ENCODE measurements at places on chromosomes 7 and 10. TPM values are rescaled to one million over a fixed set of nuclear protein-coding genes. Genes with fewer than 3 reads are reported as not detected.

DNA sequence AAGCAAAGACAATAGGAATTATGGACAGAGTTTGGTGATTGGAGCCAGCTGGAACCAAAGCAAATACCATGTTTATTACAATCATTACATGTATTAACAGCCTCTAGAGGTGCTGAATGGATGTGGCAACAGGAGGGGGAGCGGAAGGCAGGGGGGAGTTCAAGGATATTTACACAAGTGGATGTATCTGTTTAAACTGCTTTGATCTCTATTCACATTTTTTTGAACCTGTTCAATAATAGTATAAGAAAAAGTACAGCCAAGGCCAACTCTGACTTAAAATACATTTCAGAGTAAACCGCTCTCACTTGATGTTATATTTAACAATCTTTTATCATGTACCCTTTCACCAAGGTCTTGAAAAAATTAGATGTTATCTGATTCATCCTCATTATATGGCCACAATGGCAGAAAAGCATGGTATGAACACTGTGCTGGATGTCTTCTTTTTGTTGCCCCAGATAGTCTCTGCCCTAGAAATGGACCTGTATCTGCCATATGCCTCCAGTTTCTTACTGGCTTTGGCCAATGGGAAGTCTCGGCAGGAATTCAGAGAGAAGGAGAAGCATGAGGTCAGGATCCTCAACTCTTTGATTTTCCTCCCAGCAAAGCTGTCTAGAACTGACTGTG, 88.2 kb upstream of the FAM133B start:
- DNase-seq, result no peak

- DNase-seq, result no peak
These were observed 73.7 kb downstream of the TYW1B start for GRCh38 chr7:72754312-72754711.

DNA sequence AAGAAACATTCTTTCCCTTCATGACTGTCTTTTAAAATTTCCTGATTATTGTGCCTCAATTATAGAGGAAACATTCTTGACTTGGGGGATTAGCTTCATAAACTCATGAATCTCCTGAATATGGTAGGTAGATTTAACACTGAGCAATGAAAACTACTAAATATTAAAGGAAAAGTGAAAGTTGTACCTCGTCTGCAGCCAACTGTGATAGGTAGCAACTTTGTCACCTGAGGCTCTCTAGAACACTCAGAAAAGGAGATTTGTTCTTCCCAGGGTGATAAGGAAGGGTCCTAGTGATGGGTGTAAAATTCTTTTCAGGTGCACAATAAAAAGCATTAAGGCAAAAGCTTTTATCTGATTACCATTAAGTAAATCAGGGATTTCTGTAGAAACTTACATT, 78.1 kb downstream of the AHR start:
- no peak for DNase-seq

DNA sequence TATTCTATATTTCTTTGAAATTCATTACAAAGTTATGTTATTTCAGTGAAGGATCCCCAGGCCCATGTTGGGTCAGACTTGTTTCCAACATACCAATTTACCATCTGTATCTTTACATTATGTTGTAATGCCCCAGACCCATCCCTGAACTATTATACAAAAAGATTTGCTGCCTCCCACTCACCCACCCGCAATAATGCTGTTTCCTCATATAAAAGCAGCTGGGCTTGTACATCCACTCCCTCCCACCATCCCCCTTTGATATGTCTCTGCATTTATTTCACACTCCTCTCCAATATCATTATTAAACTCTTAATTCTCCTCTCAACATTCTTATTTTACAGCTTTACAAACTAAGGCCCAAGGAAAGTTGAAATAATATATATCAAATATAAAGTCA, 153.7 kb downstream of the DOCK4 start:
- DNase-seq, result no peak

GRCh38 chr7:131655447-131655846, 99.0 kb upstream of the PODXL start:
- no peak for DNase-seq

- no peak for DNase-seq
These were observed 11.5 kb downstream of the FOXL3 start for GRCh38 chr7:301291-302053.

- DNase-seq, result peak; percentile 32
These were observed 52.2 kb downstream of the IFIT5 start for GRCh38 chr10:89466599-89467035.

DNA sequence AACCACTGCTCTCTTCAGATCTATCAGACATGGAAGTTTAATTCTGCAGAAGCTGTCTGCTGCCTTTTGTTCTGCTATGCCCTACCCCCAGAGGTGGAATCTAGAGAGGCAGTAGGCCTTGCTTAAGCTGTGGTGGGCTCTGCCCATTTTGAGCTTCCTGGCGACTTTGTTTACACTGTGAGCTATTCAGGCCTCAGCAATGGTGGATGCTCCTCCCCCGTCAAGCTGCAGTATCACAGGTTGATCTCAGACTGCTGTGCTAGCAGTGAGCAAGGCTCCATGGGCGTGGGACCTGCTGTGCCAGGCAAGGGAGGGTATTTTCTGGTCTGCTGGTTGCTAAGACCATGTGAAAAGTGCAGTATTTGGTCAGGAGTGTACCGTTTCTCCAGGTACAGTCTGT, 45.1 kb upstream of the CDK14 start:
- no peak for DNase-seq

GRCh38 chr10:99943908-99944307, 65.8 kb downstream of the DNMBP start:
- no peak for DNase-seq

DNA sequence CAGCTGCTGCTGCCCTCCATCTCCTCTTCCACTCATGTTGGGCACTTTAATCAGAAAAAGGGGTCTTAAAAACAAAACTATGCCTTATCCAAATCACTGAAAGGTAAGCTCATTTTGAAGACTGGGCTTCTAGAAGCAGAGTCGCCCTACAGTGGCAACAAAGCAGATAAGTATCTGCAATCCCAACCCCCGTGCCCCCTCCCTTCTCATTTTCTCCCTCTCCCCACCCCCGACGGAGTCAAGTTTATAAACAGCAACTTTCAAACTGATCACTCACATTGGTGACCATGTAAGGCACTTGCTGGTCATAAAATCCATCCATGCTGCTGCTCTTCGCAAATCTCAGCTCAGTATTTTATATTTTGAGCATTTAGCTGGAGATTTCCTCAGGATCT, 738 bp downstream of the ETV1 start:
- DNase-seq, result peak; percentile 46

- DNase-seq, result no peak
These were observed 22.8 kb downstream of the CYP17A1 start for GRCh38 chr10:102814453-102814871.

DNA sequence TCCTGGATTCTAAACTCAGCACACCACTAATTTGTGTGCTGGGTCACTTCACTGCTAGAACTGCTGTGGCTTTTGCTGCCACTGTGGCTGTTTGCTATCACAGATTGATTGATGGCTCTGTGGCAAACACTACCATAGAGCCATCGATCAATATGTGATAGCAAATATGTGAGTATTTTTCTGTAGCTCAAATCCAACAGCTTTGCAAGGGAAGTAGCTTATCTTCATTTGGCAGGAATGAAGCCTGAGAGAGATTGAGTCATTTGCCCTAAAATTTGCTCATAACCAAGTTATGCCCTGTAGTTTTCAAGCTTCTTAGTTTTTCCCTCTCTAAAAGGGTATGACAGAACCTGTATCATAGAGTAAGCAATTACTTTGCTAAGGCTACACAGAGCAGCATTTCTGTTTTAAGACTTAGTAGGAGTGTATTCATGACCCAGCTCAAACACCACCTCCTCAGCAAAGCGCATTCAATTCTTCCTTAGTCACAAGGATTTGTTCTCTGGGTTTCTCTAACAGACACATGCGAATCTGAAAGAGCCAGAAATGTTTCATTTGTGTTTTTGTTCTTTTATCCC, 43.1 kb downstream of the MINPP1 start:
- DNase-seq, result no peak

DNA sequence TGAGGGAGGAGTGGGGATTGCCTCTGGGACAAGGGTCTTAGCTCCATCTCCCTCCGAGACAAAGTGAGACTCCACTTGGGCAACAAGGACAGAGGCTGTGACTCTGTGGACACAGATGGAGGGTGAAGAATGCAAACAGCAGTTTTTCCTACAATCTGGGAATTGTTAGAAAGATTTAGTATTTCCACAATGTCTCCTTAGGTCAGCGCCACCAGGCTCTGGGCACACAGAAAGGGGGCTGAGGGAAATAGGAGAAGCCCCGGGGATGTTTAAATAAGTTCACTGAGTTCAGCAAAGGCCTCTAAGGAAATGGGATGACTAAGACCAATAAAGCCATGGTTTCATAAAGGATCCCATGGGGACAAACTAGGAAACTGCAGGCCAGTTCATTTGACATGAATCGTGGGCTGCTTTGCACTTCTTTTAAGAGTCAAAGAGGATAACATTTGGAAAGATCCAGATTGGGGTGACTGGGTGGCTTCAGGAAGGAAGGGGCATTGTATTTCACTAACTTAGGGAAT, 219.8 kb upstream of the GLI3 start:
- DNase-seq, result no peak

- DNase-seq, result no peak
These were observed 230.5 kb upstream of the AUTS2 start for GRCh38 chr7:69367780-69368179.

DNA sequence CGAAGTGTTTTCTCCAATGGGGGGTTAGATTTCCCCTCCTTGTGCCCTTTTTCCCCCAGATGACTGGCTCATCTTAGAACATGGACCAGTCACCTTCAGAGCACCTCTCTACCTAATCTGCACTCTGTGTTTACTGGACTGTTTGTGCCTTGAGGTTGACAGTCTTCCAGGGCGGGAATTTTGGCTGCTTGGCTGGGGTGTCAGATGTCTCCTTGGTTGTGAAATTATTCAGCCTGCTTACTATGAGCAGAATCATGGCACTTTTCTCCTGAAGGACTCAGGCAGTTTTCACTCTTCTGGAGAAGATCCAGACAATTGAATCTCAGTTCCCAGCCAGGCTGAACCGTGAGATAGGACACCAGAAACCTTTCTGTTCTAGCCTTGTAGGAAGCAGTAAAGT, 60.3 kb upstream of the NFKB2 start:
- DNase-seq, result no peak

DNA sequence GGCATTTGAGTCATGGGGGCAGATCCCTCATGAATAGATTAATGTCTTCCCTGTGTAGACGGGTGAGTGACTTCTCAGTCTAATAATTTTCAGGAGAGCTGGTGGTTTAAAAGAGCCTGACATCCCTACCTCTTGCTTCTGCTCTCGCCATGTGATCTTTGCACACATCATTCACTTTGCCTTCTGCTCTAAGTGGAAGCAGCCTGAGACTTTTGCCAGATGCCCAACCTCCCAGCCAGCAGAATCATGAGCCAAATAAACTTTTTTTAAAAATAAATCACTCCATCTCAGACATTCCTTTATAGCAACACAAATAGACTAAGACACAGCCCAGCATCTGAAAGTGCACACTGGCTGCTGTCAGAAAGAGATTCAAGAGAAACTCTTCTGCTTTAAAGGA, 155.2 kb downstream of the ZNF365 start:
- DNase-seq, result no peak

GRCh38 chr7:98281757-98282606, 496 bp downstream of the BRI3 start:
- DNase-seq, result no peak

DNA sequence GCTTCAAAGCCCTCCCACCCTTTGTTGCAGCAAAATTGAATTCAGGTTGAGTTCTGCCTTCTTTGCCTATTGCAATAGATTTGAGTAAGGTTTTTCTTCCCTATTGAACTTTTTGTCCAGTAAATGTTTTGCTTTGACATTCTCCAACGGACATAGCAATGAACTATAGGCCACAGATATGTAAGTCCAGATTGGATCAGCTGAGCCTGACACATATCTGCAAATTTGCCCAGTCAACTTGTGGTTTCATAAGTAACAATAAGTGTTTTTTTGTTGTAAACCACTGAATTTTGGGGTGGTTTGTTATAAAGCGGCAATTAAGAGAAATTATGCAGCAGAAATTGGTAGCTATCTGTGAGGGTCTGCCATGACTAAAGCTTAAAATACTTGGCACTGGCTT, 332.1 kb upstream of the SORCS1 start:
- DNase-seq, result no peak

DNA sequence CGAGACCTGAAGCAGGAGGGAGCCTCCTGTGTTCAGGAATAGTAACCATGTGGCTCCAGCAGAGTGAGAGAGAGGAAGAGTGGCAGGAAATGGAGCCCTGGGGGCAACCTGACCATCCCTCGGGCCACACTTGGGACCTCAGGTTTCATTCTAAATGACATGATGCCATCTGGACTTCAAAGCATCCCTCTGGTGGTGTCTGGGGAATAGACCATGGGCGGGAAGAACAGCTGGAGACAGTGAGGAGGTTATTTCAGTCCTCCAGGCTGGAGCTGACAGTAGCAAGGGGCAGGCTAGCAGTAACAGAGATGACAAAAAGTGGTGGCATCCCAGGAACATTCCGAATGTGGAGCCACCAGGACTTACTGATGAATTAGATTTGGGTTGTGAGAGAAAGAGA, 44.8 kb downstream of the AKR1B1 start:
- no peak for DNase-seq

DNA sequence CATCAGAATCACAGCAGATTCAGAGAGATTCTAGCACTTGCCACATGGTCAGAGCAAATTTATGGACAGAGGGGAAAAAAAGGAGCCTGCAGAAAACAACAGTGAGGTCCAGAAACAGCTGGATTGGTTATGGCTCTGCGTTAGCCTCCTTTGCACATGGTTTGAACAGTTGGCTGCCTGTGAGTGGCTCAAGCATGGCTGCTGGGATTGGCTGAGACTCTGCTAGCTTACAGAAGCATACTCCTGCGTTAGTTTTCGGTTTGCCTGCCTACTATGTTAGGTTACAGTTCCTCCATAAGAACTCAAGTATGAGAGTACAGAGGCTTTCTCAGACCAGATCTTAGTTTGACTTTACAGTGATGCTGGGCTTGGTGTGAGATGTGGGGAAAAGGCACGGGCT, 80.7 kb upstream of the WDR11 start:
- DNase-seq, result no peak

GRCh38 chr7:901388-902154, 25.2 kb downstream of the GET4 start:
- DNase-seq, result peak; percentile 30

- peak; percentile 74 for DNase-seq
These were observed 646.7 kb downstream of the PARD3 start for GRCh38 chr10:34168439-34168838.

- no peak for DNase-seq
These were observed 38.1 kb downstream of the EXOC6 start for GRCh38 chr10:92886334-92886961.

GRCh38 chr10:59536167-59537014, 173.3 kb downstream of the SLC16A9 start:
- peak; percentile 92 for DNase-seq

- no peak for DNase-seq
These were observed 1027.8 kb upstream of the PHF14 start for GRCh38 chr7:9945857-9946256.

- no peak for DNase-seq
These were observed 37.1 kb downstream of the MXI1 start for GRCh38 chr10:110244550-110244949.

Gene ACTR3C
- 6.3 TPM for total RNA-seq

Gene SPAM1
- total RNA-seq, result not detected

Gene TCERG1L
- total RNA-seq, result 0.99 TPM

Gene ENKUR
- 0.39 TPM for total RNA-seq

Gene ECD
- 25.8 TPM for total RNA-seq

Gene C10orf105
- total RNA-seq, result under 0.01 TPM

Gene SLC13A4
- 0.10 TPM for total RNA-seq

Gene ASB10
- total RNA-seq, result 0.69 TPM

Gene SLIT1
- total RNA-seq, result 0.59 TPM

Gene ADIRF
- 69.2 TPM for total RNA-seq
